ENCODE measurements at places on chromosomes 12 and 14.

DNA sequence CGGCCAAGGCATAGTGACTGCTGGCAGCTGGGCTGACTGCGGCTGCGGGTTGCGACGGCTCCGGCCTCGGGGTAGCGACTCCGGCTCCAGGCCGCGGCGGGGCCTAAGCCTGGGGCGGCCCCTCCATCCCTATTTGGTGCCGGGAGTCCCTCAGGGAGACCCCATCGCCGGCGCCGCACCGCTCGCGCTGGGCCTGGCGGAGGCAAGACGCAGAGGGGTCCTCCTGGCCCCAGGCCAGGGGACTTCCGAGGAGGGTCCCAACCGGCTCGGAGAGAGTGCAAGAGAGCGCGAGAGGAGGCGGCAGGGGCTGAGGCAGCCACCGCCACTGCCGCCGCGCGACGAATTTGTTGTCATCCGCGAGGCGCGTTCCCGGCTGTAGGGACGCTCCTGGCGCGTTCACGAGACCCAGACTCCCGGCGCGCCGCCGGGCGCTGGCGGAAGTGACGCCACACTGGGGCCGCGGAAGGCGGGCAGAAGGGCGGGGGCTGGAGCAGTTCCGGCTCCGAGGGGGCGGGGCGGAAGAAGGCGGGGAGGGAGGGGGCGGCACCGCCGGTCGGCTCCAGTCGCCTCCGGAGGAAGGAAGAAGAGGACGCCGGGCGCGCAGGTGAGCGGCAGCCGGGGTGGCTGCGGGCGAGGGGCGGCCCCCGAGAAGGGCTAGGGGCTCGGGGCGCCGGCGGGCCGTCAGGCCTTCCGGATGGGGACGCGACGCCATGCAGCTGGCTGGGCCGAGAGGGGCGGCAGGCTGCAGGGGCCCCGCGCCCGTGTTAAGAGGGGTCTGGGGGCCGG lies at the start of the genes ATG2B and GSKIP:
ATG2B (minus strand) TSS at position 377 of the 786 bp plus-strand sequence; CDS start at position 12, 365 bp downstream.
GSKIP (plus strand) TSS at position 562 of the 786 bp plus-strand sequence. CDS start 18,722 bp downstream, outside the sequence.
- peak; percentile 96 for DNase-seq

DNA sequence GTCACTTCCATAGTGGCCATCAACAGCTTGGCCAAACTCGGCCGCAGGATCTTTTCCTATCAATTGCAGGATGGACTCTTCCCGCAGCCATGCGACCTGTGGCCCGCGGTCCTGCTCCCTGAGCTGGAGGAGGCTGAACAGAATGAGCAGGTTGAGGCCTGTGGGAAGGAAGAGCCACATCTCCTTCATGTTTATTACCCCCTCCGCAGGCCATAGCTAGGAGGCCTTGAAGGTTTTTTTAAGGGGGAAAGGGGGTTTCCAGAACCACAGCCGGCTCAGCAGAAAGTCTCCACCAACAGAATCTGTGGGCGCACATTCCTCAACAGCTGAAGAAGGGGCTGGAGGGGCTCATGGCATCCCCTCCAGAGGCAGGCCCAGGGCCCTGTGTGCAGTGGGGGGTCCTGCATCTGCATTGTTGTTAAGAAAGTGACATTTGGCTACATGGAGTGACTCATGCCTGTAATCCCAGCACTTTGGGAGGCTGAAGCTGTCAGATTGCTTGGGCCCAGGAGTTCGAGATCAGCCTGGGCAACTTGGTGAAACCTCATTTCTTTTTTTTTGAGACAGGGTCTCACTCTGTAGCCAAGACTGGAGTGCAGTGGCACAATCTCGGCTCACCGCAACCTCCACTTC lies 25.2 kb upstream of the PPP1R13B start:
- no peak for DNase-seq

- no peak for DNase-seq
These were observed 4.7 kb downstream of the DNAJC14 start for GRCh38 chr12:55824726-55825125.

DNA sequence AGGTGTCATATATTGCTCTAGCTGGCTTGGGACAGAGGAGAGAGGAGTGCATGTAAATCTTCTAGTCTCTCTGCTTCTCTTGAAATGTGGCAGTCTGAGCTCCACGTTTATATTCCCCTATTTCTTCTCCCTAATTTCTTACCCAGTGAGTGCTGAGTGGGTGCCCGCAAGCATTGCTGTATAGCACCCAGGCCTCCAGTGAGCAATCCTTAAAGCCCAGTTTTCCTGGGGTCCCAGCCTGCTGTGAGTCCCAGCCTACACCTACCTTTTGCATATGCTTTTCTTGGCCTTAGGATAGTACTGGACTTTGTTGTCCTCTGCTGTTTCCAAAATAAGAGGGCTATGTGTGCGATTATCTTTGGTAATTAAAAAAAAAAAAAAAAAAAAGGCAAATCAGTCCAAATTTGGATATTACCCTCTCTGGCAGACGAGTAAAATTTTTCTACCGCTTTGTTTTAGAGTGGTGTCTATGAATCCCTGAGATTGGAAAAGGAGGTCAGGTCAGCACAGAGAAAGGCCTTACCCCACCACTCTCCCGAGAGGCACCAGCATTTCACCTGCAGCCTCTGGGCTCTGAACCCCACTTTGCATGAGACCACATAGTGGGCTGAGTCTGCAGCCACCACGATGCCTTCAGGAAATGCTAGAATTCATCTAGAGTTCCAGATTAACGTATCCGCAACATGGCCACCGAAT lies 1.1 kb downstream of the MGST1 start:
- no peak for DNase-seq

- peak; percentile 48 for DNase-seq
These were observed 27.6 kb downstream of the BICD1 start for GRCh38 chr12:32134101-32134888.

- DNase-seq, result no peak
These were observed 3.9 kb downstream of the FLRT2 start for GRCh38 chr14:85533861-85534291.

DNA sequence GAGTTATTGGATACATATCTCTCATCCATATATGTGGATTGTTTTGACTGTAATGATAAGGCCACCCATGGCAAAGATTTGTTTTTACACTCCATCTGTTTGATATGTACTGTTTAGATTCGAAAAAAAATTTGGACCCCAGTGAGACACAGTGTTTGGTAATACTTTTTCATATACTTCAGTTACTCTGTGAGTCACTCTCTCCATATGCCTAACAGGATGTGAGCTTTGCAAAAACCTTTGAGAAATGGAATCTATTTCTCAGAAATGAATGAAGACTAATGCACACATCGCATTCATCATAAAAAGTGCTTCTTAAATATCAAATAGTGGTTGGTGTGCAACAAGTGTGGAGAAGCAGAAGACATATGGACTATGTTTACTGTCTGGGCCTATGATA lies 781.5 kb downstream of the SLC6A15 start:
- no peak for DNase-seq

GRCh38 chr12:70033310-70033709 lies 208.3 kb downstream of the MYRFL start:
- DNase-seq, result no peak

- DNase-seq, result no peak
These were observed 278.2 kb downstream of the PDZRN4 start for GRCh38 chr12:41466300-41466699.

DNA sequence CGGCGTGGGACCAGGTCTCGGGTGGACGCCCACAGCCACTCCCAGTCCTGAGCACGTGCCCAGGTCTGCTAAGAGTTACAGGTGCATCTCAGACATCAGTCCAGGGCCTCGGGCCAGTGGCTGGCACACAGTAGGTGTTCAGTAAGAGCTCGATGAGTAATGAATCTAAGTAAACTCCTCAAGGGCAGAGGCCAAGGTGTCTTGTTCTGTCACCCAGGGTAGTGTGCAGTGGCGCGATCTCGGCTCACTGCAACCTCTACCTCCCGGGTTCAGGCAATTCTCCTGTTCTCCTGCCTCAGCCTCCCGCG lies 11.2 kb downstream of the TTC7B start:
- no peak for DNase-seq

GRCh38 chr12:80777587-80777986 lies 60.9 kb downstream of the MYF5 start:
- no peak for DNase-seq

DNA sequence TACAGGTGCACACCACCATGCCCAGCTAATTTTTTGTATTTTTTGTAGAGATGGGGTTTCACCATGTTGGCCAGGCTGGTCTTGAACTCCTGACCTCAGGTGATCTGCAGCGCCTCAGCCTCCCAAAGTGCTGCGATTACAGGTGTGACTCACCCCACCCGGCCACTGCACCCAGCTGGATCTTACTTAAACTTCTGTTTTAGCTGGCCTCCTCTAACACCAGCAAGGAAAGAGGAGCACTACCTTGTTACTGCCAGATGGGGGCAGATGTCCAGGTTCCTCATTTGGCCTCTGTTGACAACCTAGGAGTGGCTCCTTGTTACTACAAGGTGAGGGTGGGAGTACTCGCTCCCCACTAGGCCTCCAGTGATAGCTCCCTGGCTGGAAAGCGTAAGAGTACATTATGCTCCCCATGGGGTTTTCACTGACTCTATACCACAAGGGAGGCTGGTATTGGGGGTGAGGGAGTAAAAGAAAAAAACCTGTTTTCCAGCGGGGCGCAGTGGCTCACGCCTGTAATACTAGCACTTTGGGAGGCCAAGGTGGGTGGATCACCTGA lies 13.2 kb upstream of the ARF6 start:
- peak; percentile 67 for DNase-seq

DNA sequence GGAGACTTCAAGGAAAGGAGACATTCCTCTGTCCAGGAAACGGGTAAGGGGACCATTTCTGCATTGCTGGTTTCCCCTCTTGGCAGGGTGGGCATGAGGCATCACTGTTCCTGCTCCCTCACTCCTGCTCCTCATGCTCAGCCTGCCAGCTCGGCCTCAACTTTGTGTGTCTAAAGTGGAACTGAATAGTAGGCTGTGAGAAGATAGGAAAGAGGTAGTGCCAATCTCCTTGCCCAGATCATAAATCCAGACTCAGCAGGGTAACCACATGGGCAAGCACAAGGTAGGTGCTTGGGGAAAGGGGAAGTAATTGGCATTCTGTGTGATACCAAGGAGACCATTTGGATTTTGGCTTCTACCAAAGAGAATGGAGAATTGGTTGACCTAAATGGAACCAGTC lies 2.6 kb downstream of the LTB4R start:
- DNase-seq, result no peak

- no peak for DNase-seq
These were observed 7.8 kb upstream of the NXPH4 start for GRCh38 chr12:57208631-57209282.

GRCh38 chr14:61925732-61926435 lies 163.7 kb downstream of the SNAPC1 start:
- DNase-seq, result no peak

GRCh38 chr14:31939934-31940333 lies 137.2 kb upstream of the ARHGAP5 start:
- DNase-seq, result no peak
